ENCODE measurements at places on chromosomes 3 and 15.

GRCh38 chr15:46120713-46121112, 485.9 kb downstream of the SQOR start:
- DNase-seq, result no peak

- no peak for DNase-seq
These were observed 126.2 kb downstream of the TIGIT start for GRCh38 chr3:114420072-114420471.

DNA sequence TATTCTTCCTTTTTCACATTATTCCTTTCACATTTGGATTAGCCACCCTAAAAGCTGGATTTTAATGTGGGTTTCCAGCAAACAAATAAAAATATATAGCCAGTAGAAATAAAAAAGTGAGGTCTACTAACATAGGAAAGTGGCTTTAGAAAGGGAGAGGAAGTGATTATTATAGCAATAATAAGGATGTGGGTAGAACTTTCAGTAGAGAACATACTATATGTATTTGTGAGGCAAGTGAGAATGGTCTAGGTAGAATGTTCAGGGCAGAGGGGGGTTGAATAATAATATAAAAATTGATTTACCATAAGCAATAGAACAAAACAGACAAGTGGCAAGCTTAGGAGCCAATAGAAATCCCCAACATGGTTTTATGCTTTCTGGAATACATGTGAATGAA, 88.6 kb downstream of the NR1I2 start:
- DNase-seq, result no peak

DNA sequence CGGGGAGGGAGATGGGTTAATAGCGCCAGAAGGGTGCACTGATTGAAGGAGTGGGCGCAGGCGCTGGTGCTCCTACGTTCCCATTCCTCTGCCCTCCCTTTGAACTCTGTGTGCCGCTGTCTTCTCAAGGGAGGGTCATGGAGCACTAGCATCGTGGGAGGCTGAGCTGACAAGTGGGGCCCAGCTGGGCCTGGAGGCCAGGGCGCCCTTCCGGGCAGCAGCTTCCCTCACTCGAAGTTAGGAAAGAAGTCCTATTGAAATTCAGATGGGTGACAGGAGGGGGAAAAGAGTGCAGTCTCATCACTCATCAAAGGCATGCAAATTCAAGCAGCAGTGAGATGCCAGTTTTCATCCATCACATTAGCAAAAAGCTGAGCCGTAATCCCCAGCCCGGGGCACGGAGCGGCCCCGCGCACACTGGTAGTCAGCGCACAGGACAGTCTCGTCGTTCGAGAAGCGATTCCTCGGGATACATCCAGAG, 128.2 kb downstream of the LRRK1 start:
- no peak for DNase-seq

GRCh38 chr3:78732471-78732870, 1035.3 kb downstream of the ROBO1 start:
- DNase-seq, result no peak

DNA sequence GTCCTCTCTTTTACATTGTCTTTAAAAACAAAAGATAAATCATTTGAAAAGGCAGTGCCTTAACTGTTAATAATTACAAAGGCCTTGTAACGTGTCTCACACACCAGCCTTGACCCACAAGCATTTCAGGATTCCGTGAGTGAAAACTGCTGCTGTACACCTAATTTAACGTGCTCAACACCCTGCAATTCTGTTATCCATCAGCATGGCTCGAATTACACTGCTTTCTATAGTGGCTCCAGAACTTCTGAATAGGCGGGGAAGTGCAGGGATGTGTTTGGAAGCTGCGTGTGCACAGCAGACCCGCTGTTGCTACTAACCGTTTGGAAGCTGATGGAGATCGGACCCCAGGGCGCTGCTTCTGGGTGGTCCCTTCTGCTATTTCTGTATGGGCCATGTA, 9.9 kb upstream of the ETFA start:
- no peak for DNase-seq

- DNase-seq, result no peak
These were observed 58.6 kb downstream of the IGF1R start for GRCh38 chr15:98706986-98707385.

GRCh38 chr3:136932978-136933772, 24.6 kb upstream of the IL20RB start:
- no peak for DNase-seq

- peak; percentile 76 for DNase-seq
These were observed 40.3 kb upstream of the PTPRG start for GRCh38 chr3:61520966-61521628.

DNA sequence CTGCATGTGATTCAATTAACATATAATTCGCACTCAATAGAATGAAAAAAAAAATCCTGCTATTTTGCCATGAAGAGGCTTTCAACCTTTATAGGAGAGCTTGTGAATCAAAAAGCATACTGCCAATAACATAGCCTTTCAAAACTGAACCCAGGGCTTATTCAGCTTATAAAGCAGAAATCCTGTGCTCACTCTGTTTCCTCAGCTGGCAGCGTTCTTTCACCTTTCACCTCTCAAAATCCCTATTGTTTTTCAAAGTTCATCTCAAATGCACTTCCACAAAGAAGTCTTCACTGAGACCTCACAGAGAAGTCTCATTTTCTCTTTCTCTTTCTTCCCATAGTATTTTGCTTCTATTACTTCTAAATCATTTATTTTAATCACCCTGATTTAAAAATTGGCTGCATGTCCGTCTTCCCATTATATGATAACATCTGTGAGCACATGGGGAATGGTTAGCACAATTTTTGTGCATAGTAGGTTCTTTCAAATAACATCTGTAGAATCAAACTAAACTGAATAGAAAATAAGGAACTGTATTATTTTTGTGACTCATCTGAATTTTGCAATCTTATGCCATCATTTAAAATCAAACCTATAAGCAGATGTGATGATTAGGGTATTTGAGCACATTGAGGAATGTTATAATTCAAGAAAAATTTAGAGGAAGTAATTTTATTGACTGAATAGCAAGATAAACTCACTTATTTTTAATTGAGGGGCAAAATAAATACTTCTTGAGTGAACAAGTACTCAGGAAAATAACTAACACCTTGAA, 373.4 kb downstream of the NLGN1 start:
- DNase-seq, result no peak

DNA sequence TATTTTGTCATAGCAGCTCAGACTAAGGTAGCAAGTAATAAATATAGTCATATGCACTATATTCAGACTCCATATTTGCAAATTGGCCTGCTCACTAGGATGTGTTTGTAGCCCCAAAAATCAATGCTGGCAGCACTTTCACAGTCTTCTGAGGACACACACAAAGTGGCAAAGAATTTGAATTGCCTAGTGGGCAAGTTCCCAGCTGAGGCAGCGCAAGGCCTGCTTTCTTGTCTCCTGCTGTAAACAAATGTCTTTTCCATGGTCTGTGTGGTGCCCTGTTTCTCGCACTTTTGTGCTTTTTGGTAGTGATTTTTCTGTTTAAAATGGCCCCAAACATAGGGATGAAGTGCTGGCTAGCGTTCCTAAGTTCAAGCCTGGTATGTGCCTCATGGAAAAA, 416.0 kb downstream of the OCA2 start:
- DNase-seq, result no peak

DNA sequence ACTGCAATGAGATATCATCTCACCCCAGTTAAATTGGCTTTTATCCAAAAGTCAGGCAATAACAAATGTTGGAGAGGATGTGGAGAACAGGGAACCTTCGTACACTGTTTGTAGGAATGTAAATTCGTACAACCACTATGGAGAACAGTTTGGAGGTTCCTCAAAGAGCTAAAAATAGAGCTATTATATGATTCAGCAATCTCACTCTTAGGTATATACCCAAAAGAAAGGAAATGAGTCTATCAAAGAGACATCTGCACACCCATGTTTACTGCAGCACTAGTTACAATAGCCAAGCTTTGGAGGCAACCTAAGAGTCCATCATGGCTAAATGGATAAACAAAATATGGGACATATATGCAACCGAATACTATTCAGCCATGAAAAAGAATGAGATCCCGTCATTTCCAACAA, 68.0 kb upstream of the HES1 start:
- DNase-seq, result no peak

- no peak for DNase-seq
These were observed 9.2 kb upstream of the PAQR5 start for GRCh38 chr15:69289342-69290146.

DNA sequence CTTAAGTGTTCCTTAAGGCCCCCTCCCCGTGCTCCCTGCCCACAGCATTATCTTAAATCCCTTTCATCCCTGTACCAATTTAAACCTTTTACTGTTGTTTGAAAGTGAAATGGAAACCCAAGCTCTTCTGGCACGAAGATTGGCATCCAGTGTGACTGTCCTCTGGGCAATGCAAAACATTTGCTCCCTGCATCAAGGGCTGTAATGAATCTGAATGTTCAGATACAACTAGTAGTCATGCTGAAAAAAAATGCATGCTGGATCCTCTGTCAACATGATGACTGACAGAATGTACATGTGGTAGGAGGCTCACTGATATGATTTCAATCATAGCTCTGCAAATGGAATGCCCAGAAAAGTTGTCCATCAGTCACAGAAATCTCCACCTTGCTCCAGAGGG, 8.1 kb upstream of the CDIN1 start:
- no peak for DNase-seq

DNA sequence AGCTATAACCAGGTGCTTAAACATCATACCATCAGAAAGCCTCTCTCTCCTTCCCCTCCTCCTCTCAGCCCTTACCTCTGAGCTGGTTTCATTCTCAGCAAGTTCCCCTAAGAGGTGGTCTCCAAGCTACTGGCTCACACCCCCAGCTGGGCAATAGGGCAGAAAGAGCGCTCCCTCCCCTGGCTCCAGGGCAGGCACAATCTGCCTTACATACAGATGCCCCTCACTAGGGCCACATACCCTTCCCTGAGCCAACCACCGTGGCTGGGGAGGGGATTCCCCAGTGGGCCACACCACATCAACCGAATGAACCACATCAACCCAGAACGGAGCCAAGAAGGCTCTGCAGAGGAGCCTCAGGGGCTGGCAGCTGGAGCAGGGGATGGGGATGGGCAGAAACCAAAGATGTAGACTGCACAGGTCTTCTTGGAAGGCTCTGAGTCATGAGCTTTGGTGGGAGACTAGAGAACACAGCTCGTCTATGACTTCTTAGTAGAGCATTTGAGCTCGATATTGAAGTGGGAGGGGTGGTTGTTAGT, 4.6 kb upstream of the FBLN2 start:
- DNase-seq, result peak; percentile 69

- DNase-seq, result no peak
These were observed 139.0 kb downstream of the CTNNB1 start for GRCh38 chr3:41338276-41338675.

- no peak for DNase-seq
These were observed 1081.8 kb upstream of the CFAP20DC start for GRCh38 chr3:60131618-60132017.

DNA sequence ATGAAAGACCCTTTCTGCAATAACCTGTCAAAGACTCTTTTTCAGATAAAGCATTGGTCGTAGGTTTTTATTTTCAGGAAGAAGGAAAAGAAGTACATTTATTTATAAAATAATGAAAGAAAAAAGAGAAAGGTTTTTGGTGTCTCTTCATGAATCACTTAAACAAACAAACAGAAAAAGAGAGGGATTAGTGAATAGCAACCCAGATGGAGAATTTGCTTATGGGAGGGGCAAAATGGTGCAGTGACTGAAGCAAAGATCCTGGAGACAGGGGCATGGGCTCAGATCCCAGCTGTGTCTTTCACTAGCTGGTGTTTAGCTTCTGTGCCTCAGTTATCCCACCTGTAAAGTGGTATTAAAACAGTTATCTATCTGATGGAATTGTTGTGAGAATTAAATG, 78.6 kb upstream of the PFN2 start:
- no peak for DNase-seq

DNA sequence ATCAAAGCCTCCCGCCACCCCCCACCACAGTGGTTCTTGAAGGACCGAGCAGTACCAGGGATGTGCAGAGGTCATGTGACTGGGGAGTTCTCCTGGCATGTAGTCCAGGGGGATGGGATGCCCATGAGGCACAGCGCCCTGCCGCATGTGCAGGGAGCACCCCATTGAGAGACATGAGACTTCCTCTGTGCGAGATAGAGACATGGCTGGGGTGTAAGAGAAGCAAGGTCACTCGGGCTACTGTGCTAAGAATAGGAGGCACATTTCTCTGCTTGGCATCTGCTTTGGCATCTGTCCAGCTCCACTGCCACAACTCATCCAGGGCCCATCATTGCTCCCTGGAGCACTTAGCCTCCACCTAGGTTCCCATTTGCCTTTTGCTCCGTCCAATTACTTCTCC, 2.4 kb upstream of the CYP1A1 start:
- no peak for DNase-seq

GRCh38 chr3:77014226-77014625, 25.7 kb upstream of the ROBO2 start:
- DNase-seq, result no peak

DNA sequence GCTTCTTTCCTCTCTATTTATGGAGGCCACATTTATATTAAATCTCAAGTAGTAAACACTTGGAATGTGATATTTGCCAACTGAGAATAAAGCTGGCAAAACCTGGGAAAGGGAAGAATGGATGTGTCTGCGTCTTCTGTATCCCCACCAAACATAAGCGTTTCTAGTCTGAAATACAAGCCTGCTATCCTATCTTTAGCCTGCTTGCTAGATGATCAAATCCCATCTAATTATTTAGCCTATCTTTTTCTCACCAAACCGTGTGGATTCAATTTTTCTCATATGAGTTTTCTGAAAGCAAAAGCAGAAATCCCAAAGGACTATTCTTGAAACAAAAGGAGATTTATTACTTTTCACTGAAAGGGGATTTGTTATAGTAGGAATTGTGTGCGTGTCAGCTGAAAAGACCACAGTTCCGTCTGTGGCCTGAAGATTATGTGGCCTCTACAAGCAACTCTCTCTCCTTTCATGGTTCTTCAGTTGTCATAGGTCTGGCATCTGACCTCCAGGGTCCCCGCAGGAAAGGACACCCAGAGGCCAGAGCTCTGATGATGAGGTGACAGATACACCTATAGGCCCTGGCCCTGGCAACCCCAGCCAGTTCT, 266.0 kb upstream of the MCTP2 start:
- DNase-seq, result no peak

- DNase-seq, result peak; percentile 45
These were observed 9.1 kb upstream of the GNAI2 start for GRCh38 chr3:50226888-50227389.

DNA sequence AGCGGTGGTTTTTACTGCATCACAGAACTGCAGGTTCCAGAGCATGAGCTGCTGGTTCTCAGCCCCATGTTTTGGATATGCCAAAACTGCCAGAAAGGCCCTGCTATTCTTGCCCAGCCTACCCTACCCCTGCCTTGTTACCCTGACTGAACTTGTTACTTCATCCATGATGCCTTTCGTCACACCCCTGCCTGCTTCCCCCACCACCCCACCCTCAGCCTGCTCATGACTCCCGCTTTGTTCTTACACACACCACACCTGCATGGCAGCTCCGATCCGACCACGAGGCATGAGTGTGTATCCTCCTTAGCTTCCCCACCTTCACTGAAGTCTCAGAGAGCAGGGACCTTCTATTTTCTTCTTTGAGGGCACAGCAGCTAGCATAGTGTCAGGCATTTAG, 5.1 kb upstream of the TM4SF1 start:
- DNase-seq, result no peak

All from stimulated activated CD4-positive, alpha-beta T cell treated with anti-CD3 and anti-CD28 coated beads, Interleukin-1b, Interleukin-23, amount 100 ng/mL, for 48 hours (primary cell).